ENCODE measurements at places on chromosomes 7 and 10.

GRCh38 chr7:5682551-5683279, 98.7 kb downstream of the RNF216 start:
- DNase-seq = no peak

DNA sequence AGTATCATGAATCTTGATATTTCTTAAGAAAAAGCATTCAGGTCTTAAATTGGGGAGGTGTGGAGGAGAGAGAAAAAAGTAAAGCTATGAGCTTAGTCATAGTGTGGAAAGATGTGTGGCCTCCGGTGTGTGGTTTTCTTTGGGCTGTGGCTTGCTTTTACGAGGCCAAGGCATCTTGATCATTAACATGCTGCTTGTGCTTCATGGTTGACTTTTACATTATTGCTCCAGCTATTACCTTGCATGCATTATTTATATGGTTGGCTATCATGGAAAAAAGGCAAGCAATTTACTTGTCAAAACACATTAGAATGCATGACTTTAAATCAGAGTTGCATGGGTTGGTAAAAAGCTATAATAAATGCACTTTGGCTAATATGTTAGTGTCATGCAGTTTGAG, 300.7 kb upstream of the ADARB2 start:
- DNase-seq = no peak

- DNase-seq = no peak
Observed at GRCh38 chr10:26755443-26755903, 58.0 kb downstream of the PDSS1 start.

- no peak for DNase-seq
Observed at GRCh38 chr7:73773700-73774517, 3.8 kb upstream of the CLDN3 start.

DNA sequence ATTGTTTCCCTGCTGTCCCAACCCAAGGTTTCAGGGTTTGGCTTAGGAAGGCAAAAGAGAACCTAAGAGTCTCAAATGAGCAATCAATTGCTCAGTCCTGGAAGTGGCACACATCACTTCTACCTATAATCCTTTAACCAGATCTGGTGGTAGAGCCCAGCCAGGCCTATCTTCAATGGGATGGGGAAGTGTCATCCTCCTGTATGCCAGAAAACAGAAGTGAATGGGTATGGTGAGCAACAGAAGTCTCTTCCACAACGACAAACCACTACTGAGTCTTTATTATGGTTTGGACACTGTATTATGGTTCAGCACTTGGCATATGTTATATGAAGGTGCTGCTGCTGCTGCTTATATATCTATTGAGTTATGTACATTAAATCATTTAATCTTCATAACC, 3.0 kb upstream of the AKR1B1 start:
- no peak for DNase-seq

DNA sequence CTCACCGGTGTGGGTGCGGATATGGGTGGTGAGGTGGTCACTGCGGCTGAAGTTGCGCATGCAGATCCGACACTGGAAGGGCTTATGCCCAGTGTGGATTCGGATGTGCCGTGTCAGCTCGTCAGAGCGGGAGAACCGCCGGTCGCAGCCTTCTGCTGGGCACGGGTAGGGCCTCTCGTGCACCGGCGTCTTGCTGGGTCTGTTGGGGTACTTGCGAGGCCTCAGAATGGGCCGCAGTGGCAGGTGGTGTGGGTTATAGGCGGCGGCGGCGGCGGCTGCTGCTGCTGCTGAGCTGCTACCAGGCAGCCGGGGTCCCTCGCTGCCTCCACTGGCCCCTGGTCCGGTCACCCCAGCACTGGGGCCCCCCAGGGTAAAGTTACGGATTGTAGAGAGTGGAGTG, 2.7 kb downstream of the EGR2 start:
- no peak for DNase-seq

GRCh38 chr7:13778967-13779366, 210.5 kb downstream of the ETV1 start:
- no peak for DNase-seq

DNA sequence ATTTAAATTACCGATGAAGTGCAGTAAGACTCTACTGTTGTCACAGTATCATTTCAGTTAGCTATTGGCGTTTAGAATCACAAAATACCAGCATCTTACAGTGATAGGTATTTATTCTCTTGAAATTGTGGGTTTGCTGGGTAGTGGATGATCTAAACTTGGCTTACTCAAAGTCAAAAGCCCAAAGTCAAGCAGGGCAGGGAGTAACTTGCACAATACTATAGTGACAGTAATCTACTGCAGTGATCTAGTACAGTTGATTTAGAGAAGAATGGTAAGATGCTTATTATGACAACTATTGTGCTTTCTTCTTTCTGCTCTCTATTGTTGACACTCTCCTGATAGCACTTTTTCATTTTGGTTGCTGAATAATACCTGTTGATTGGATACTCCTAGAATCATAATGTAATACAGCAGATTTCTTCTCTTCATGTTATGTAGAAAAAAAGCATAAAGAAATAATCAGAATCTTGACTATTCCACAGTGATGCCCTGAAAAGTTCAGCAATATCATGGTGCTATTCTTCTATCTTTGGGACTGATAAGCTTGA, 10.0 kb downstream of the BTRC start:
- no peak for DNase-seq

DNA sequence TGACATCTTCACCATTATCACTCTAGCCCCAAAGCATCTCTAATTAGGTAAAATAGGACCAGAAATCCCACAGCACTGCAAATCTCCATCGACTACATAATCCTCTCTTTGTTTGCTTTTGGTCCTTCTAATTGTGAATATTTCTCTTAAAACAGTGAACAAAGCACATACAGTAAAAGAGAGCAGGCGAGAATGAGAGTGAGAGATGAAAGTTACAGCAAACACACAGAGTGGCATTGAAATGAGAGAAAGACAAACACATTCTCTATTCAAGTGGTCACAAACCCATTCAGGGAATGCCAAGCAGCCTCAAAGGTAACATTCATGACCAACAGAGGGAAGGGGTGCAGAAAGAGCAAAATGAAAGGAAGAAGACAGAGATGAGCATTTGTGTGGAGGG, 109.8 kb upstream of the PTN start:
- DNase-seq = no peak

DNA sequence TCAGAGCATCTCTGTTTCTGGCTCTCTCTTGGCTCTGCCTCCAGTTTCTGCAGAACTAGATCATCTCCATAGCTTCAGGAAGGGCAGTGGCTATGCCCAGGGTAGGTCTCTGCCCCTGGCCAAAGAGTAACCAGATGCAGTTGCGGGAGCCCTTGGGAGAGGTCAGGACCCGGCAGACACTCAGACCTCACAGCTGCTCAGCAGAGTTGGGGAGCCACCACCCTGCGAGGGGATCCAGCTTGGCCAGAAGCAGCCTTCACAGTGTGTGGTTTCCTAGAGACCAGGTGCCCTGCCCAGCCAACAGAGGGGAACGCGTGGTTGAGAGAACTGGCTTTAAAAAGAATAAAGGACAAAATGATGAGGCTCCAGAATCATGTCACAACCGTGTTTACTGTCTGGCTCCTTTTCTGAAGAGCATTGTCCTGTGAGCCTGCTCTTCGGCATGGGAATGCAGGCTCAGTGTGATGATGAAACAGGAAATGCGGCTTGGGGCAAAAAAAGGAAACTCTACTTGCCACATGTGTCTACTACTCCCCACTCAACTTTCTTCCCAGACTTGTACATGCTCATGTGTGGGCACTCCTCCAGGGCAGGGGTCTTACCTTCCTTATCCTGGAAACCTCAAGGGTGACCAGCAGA, 243.1 kb downstream of the INHBA start:
- no peak for DNase-seq

- DNase-seq = no peak
Observed at GRCh38 chr10:99660662-99661376, 1.5 kb downstream of the ENTPD7 start.

DNA sequence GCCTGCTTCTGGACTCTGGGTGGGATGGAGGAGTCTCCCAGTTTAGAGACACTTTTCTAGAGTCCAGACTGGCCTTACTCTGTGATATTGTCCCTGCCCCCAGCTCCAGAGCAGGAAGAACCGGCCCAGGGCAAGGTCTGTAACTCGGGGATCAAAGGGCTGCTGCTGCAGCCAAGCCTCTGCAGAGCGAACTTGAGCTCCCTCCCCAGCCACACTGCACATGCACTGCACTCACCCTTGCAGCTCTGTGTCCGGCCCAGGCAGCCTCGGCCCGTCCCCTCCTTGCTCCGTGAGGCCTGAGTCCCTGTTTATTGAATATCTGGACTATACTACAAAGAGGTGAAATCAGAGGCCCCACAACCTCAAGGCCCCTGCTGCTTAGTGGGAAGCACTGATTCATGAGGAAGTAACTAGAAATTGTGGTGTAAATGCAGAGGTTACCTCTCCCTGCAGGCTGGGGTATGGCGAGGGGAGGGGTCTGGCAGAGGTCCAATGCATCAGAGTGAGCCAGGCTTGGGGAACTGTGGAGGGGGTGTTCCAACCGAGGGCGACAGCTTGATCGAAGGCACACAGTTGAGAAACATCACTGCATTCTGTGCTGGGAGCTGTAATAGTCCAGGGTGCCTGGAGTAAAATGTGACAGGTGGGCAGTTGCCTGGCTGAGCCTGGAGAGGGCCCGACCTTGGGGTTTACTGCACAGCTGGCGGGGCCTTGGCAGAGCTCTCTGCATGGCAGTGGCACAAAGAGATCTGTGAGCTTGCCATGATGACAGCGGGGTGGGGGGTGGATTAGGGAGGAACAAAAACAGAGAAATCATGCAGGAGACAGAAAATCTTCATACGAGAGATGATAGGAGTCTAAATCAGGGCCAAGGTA, 49.1 kb downstream of the AOC1 start:
- DNase-seq = no peak

DNA sequence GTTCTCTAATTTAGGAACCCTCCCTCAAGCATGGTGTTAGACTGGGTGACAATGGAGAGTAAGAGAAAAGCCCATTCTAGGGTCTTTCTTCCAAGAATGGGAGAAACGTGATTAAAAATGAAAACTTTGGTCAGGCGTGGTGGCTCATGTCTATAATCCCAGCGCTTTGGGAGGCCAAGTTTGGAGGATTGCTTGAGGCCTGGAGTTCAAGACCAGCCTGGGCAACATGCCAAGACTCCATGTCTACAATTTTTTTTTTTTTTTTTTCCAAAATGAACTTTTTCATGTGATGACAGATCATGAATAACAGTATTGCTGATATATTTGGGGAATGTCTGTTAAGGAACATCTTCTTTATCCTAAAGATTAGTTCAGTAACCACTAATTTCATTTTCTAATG, 194.6 kb downstream of the MLLT10 start:
- no peak for DNase-seq

- DNase-seq = no peak
Observed at GRCh38 chr7:148327379-148327778, 263.2 kb upstream of the C7orf33 start.

DNA sequence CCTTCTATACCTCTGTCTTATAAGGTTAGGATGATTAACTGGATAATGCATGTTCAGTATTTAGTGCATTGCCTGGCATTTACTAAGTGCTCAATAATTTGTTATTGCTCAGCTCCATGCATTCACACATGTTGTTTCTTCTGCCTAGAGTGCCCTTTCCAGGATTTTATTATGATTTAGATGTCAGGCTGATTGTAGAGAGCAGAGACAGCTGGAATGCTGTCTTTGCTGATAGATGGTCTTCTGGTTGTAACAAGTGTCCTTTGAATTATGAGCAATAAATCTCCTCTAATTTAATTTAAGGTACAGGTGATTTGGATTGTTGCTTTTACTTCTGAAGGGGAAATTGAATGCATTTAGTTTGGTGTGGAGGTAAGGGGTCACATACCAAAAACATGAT, 548.0 kb downstream of the MAGI2 start:
- DNase-seq = no peak

DNA sequence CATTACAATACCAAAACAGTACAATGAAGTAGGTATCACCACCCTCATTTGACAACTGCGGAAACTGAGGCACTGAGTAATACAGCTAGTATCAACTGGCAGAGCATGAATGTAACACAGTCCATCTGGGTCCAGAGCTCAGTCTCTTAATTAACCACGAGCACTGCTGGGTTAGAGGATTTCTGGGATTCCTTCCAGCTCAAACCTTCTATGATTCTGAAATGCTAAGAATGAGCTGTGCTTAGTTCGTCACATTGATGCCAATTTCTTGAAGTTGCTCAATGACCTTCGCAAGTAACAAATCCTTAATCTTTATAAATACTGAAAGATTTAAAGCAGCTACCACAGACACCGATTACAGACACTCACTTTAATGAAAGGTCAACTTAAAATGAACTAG, 62.5 kb downstream of the SGMS1 start:
- DNase-seq = no peak

GRCh38 chr7:84042110-84042539, 152.5 kb downstream of the SEMA3A start:
- no peak for DNase-seq

GRCh38 chr7:50399206-50399605, 50.9 kb downstream of the FIGNL1 start:
- no peak for DNase-seq

- DNase-seq = no peak
Observed at GRCh38 chr10:132632091-132632561, 94.5 kb downstream of the INPP5A start.

DNA sequence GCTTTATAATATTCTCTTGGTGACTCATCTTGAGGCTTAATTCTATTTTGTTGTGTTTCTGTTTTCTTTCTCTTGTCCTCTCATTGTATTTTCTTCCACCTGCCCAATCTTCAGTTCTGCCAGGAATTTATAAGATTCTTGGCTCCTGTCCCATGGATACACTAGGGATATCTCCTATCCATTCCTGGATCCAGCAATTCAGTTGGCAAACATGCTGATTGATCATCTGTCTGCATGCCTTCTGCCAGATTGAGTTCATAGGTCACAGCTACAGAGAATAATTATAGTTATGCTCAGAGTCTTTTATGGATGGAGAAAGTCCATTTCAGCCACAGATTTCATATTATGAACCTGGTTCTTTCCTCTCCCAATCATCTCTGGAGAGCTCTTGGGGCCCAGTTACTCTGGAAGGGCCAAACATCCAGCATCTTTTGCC, 140.4 kb upstream of the MAGI2 start:
- no peak for DNase-seq

GRCh38 chr7:148436571-148436970, 154.0 kb upstream of the C7orf33 start:
- DNase-seq = no peak

GRCh38 chr10:113704637-113705343, 25.1 kb downstream of the CASP7 start:
- DNase-seq = no peak

- DNase-seq = no peak
Observed at GRCh38 chr7:37414352-37414983, 34.2 kb downstream of the ELMO1 start.

DNA sequence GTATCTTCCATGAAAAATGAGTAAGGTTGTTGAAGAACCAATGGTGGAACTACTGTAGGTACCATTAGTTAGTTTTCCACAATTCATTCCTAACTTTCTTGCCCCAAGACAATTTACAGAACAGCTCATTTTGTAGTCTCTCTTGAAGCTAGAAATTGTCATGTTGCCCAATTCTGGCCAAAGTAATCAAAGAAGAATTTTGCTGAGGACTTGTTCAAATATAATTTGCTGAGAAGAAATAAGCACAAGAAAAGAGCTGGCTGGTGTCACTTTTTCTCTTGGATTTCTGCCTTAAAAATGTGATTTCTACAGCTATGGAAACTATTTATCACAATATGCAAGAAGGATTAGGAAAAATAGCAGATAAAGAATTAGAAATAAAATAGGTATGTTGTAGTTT, 199.2 kb upstream of the SEMA3A start:
- DNase-seq = no peak
